B cell (primary cell): ENCODE measurements at places on chromosomes 12 and 14. TPM values are rescaled to one million over a fixed set of nuclear protein-coding genes. Genes with fewer than 3 reads are reported as not detected.

DNA sequence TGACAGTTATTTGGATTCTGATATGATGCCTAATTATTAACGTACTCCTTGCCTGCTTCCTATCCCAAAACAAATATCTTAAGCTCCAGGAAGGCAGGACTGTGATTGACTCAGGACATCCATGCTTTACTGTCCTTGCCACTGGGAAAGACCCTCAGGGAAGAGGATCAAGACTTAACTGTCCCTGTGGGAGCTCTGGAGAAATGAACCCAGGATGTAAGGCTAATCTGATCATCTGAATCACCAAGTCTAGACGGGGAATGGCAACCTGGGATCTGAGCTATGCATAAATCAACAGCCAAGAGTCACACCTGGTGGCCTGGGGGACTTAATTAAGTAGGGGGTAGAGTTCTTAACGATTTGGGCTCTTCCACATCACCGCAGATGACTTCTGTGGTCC lies 153.2 kb upstream of the BCL2L14 start:
- no peak for DNase-seq

GRCh38 chr14:67544590-67544989 lies 11.5 kb downstream of the PLEKHH1 start:
- no peak for DNase-seq

- DNase-seq = no peak
These were observed 5.1 kb downstream of the CDH24 start for GRCh38 chr14:23052182-23052623.

- no peak for DNase-seq
These were observed 480.7 kb upstream of the DCN start for GRCh38 chr12:91663310-91663709.

DNA sequence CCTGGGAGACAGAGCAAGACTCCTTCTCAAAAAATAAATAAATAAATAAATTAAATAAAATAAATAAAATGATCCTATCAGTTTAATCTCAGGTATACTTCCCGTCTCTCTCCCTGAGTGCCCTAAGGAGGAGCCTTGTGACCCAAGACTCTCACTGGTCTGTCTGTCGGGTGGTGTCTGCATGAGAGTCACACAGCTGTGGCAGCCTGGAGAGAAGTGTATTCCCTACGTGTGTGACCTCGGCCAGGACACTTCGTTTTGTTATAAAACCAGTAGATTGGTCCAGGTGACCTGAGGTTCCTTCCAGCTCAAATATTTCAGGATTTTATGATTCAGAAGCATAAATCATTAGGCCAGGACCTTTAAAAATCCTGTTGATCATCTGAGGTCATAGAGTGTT lies 4.8 kb downstream of the SYNE3 start:
- DNase-seq = no peak

DNA sequence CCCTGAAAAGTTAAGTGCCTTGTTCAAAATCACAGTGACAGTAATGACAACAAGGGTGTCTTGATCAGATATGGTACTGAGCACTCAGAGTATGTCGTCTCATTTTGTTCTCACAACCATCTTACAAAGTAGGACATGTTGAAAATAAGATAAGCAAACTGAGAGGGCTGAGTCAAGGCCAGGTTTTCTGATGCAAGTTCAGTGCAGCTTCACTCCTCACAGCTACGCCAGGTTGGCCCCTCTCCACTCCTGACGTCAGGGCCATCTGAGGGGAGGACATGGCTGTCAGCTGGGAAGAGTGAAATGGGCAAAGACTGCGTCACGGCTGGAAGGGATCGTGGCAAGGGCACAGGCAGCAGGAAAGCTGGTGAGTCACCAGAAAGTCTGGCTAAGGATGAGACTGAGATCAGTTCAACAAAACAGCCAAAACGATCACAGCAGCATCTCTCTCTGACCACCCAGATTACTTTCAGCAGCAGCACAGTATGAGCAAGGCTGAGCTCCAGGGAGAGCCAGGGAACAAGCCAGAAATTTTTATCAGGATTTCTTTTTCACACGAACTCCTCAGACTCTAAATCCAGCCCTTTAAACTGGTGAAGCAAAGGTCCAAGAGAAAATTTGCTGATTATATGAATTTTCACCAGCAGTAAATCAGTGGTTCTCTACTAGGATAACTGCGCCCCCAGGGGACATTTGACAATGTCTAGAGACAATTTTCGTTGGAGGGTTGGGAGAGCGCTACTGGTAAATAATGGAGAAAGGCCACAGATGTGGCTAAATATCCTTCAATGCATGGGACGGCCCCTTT lies 297.9 kb upstream of the AMIGO2 start:
- DNase-seq = no peak

The DENR gene
- 14.0 and 22.6 TPM in 2 replicates for polyA plus RNA-seq
